Amygdala (tissue), 56 donors: ENCODE measurements at places on chromosomes 7 and 10.

GRCh38 chr7:47990592-47990991 lies 11.2 kb upstream of the HUS1 start:
- DNase-seq, result no peak

- no peak for DNase-seq
These were observed 22.1 kb downstream of the BAG3 start for GRCh38 chr10:119673271-119673670.

DNA sequence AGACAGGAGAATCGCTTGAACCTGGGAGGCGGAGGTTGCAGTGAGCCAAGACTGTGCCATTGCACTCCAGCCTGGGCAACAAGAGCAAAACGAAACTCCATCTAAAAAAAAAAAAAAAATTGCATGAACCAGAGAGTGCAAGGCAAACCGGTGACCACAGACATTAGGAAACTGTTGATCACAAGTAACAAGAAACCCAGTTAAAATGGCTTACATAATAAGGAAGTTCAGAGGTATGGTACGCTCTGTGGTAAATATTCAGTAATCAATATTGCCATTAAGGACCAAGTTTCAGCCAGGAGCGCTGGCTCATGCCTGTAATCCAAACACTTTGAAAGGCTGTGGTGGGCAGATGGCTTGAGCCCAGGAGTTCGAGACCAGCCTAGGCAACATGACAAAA lies 9.2 kb upstream of the NT5C2 start:
- DNase-seq, result no peak

DNA sequence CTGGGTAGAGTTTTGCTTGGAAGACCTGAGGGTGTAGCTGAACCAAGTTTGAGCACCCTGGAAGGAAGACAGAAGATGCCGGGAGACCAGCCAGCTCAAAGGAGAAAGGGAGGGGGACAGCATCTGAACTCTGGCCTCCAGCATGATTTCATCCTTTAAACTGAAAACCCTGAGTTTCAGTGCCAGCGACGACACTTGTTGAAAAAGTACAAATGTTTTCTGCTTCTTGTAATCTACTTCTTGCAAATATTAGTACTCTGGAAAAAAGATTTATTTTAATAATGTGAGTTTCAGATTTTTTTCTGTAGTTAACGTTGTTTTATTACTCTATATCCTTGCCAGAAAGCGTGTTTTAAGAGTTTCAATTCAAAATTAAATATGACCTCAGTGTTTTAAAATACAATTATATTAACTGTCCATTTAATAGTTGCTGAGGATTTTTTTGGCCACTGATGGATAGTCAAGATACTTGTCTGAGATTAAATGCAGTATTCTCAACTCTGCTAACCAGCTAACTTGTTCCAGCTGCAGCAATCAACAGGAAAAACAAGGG lies 227.7 kb downstream of the MGMT start:
- DNase-seq, result no peak

DNA sequence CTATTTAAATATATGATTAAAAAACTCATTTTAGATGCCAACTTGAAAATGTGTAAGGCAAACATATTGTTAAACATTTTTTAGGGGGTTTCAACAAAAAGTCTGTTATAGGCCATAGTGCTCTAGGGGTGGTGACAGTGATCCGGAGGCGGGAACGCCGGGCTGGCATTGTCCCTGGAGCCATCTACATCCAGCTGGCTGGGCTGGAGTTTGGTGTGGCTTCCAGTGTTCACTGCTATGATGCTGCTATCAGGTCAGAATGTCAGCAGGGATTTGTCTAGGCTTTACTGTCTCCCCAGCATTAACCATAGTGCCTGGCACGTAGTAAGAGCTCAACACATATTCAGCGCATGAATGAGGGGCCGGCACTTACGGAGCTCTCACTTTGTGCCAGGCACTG lies 1.9 kb upstream of the SLC18A2 start:
- DNase-seq, result no peak

- DNase-seq, result no peak
These were observed 9.4 kb downstream of the LIMK1 start for GRCh38 chr7:74092964-74093471.

- DNase-seq, result no peak
These were observed 18.3 kb upstream of the AGAP5 start for GRCh38 chr10:73716251-73716650.

DNA sequence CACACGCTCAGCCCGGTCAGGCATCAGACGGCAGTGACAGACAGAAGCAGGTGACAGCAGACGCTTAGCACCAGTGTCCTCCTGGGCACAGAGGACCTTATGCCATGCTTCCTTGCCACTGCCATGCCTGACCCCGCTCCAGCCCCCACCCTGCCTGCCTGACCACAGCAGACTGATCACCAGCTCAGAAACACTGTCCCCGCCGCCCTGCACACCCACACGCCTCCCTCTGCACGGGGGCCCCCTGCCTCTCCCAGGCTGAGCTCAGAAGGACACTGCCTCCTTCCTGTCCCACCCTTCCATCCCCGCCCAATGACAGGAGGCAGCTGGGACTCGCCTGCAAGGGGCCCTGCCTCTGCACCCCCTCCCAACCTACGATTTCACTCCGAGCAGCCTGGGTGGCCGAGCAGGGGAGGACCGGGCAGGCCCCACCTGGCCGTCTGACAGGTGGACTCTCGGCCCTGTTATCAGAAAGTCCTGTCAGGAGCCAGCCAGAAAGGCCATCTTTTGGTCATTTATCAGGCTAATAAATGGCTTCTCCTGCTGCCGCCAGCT lies 183.4 kb downstream of the ELFN1 start:
- no peak for DNase-seq

DNA sequence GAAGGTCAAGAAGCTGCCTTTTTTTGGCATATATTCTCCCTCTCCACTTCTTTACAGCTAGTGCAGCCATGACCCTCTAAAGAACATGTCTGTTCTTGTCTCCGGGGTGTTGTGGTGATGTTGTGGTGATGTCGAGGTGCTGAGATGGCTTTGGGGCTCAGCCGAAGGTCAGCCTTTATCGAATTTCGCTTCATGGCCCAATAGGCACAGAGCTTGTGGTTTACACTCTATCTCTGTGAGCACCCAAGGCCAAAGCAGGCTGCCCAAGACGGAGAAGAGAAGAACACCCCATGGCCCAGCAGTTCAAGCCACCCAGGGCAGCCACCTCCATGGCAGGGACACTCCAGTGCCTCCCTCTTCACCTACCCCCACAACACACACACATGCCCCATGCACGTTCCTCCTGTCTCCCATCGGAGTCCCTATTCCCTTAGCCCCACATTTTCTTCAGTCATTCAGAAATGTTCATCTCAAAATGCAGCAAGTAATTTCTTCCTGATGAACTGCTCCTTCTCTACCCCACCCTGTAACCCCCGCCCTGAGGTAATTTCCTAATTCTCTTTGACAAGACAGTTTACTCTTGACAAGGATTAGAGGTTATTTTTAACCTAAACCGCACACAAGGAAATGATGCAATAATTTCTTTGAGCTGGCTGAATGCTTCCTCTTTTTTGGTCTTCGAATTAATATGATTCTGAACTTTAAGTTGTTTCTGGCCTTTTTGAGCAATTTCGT lies 18.6 kb upstream of the ADRB1 start:
- no peak for DNase-seq
